HEK293T (cell line): ENCODE measurements at places on chromosomes 5 and 9.

- DNase-seq, result no peak
Observed at GRCh38 chr5:110262749-110263148, 463.7 kb downstream of the TMEM232 start.

- DNase-seq, result no peak
Observed at GRCh38 chr5:166909040-166909439, 1382.4 kb upstream of the WWC1 start.

DNA sequence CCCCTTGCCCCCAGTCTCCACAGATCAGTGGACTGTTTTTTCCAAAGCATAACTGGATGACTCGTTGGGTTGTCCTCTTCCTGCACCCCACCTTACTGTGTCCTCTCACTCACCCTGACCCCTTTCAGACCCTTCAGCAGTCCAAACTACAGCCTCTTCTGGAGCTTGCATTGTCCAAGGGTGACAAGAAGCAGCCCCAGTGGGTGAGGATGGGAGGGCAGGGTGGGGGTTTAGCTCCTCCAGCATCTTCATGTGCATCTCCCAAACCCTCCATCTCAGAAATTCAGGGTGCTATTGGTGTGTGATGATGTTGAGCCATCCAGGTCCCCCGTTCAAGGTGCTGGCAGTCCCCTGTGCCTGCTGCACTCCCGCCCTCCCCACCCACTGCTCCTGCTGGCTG is 62.4 kb upstream of the COL15A1 start:
- DNase-seq, result no peak

DNA sequence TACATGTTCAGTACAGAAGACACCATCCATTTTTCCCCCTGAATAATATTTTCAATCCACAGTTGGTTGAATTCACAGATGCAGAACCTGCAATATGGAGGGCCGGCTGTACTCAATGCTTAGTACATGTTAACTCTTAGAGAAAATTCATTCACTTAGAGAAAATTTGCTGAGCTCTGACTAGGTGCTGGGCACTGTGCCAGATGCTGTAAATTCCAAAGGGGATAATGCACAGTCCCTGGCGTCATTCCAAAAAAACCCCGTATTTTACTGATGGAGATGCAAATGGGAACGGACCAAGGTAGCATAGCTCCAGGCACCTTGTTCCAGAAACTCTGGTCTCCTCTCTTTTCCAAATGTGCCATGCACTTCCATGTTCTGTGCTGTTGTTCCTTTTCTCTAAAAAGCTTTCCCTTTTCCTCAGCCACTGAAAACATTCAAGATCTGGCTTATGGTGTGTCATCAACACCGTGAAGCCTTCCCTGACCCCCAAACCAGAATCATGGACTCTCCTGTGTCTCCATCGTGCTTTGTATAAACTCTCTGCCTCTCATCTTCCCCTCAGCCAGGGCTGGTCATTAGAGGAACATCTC is 55.7 kb upstream of the COL15A1 start:
- no peak for DNase-seq

- no peak for DNase-seq
Observed at GRCh38 chr9:132656299-132656698, 13.5 kb downstream of the DDX31 start.

- no peak for DNase-seq
Observed at GRCh38 chr5:127723571-127723970, 20.4 kb downstream of the CCDC192 start.

GRCh38 chr5:115627295-115627865 is 1.5 kb upstream of the TMED7 start:
- no peak for DNase-seq

DNA sequence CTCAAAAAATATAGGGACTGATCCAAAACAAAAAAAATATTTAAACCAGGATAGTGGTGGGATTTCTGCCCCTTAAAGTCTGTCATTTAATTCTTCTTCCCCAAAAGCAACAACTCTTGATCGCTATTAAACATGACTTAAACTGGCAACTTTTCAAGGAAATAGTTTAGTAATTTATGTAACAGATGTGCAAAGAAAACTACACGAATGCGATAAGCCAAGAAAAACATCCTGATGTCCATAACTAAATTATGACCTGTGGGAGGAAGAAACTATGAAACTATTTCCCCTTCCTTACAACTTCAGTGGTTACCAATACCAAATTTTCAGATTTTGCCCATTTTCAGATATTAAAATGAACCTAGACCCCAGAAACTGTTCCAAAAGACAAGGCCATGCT is 31.5 kb downstream of the CLINT1 start:
- no peak for DNase-seq
